ENCODE measurements at places on chromosomes 5 and 9.

- DNase-seq = no peak
Measured at GRCh38 chr9:109264877-109265587, 55.8 kb downstream of the EPB41L4B start.

- no peak for DNase-seq
Measured at GRCh38 chr5:151171529-151171928, 13.9 kb upstream of the ANXA6 start.

- DNase-seq = no peak
Measured at GRCh38 chr5:54822324-54822687, 163.1 kb downstream of the ESM1 start.

- no peak for DNase-seq
Measured at GRCh38 chr5:127428748-127429147, 88.7 kb upstream of the PRRC1 start.

GRCh38 chr5:50965654-50966375, 299.4 kb downstream of the PARP8 start:
- DNase-seq = no peak

GRCh38 chr9:129719135-129719534, 33.7 kb downstream of the PTGES start:
- DNase-seq = no peak

DNA sequence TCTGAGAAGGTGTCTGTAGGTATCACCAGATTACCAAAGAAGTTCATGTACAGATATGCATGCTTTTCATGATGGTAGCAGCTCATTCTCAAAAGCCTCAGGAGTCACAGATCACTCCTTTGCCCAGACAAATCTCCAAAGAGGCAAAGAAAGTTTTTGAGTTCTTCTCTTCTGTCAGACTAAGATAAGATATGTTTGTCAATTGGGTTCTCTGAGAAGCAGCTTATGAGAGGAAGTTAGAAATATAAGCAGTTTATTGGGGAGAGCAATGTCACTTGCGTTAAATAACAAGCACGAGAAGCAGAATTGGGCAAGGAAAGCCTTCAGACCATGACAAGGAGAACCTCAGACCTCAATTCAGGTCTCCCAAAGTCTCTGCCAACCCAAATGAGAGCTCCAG, 219.2 kb upstream of the KLF4 start:
- no peak for DNase-seq

GRCh38 chr5:151631941-151632340, 40.8 kb upstream of the FAT2 start:
- DNase-seq = no peak

DNA sequence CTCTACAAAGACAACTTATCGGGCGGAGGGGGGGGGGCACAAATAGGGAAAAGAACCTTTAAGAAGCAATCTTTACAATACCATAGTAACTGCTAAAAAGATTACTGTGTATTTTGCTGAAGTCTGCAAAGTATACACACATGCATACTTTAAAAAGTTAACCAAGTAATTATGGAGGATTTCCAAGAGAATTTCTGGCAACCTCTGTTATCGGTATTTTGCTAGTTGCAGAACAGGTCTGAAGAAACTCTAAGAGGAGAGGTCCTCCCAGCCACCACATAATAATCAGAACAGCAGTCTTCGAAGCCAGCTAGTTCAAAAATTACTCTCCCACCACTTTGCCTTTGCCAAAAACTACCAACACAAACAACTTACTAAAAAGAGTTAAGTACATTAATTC, 56.1 kb downstream of the UBAP2 start:
- DNase-seq = no peak

- no peak for DNase-seq
Measured at GRCh38 chr5:33614039-33614438, 173.3 kb downstream of the TARS1 start.

DNA sequence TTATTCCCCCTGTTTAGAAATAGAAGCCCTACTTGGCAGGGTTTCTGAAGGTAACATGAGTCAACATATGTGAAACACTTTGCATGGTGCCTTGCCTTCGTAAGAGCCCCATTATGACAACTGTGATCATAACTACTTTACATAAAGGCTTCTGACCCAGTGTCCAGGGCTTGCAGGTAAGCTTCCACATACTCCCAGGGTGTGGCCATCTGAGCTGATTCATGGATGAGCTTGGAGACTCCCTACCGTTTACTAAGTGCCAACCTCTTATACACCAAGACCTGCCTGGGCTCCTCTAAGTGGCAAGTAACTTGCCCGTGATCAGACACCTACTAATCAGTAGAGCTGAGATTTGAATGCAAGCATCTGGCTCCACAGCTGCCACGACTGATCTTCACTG, 62.8 kb upstream of the C5orf58 start:
- no peak for DNase-seq

DNA sequence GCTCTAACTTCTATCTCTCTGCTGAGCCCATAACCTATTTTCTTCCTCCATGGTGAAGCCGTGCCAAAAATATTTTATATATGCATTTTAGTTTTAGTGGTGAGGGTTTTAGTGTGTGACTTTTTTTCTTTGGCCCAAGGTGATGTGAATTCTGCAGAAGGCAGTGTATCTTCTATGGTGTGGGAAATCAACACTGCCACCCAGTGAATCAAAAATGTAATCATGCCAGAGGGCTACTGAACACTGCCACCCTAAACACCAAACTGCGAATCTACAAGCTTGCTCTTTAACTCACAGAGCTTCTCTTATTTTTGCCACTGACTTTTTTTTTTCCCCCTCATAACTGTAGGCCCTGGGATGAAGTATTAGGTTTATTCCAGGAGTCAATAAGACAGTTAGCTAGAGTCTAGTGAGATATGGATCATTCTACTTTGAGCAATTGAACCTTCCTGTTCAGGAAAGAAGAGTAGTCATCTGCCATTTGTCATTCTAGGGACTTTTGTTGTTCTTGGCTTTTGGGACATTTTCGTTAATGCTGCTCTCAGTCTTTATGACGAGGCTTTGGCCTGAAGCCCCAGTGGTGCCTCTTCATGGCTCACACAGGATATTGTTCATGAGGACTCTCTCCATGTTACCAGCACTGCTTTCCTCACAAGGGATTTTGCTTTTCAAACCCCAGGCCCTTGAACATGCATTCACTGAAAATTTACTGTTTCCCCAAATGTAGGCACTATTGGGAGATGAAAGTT, 53.1 kb downstream of the C7 start:
- no peak for DNase-seq

DNA sequence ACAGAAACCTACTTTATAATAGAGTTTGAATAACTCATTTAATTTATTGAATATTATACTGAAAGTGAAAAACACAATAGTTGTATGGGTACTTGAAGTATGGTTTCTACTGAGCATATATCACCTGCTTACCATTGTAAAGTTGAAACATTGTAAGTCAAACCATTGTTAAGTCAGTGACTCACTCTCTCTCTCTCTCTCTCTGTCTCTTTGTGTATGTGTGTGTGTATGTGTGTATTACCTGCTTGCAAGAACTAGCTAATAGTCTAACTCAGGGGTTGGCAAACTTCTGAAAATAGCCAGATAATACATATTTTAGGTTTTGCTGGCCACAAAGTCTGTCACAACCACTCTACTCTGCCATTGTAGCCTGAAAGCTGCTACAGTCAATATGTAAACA, 564.3 kb upstream of the ZNF608 start:
- no peak for DNase-seq

DNA sequence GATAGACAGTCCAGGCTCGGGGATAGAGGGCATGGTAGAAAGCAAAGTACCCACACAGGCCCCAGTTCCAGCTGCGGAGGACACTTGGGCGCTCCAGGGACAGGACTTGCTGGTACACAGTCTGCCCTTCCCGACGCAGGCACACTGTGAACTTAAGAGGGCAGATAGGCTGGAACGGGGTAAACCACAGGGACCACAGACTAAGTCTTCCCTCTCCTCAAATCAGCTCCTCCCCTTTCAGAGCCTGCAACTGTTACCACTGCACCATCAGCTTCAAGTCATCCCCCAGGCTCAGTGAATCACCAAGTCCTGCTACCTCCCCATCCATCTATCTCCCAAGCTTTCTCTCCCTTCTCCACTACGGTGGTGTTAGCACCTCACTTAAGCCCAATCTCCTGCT, 7.3 kb downstream of the GBA2 start:
- no peak for DNase-seq

DNA sequence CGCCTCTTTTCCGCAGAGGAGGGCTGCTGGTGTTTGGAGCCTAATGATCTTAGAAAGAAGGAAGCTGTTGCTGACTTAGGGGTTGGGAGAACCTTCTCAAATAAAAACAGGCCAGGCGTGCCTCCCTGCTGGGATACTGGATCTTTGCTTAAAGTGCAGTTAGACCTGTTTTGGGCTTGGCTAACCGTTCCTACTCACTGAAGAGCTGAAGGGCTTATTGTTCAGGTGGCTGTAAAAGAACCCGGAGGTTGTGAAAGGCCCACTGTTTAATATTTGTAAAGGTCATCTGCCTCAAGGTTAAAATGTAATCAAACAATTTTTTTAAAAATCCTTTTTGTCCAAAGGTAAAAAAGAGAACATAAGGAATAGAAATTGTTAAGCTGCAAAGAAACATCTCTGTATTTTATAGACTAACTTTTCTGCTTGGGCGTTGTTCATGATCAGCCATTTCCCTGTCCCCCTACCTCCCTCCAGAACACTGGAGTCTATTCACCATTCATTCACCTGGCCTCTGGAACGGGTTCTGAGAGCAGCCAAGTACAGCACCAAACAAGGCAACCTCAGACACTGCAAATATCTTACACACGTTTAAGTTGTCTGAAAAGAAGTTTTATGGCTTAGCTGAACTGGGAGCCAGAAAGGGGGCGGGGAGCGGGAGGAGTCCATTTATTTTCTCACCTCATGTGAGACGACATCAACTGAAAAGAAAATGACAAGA, 18.6 kb upstream of the MTMR12 start:
- DNase-seq = no peak

DNA sequence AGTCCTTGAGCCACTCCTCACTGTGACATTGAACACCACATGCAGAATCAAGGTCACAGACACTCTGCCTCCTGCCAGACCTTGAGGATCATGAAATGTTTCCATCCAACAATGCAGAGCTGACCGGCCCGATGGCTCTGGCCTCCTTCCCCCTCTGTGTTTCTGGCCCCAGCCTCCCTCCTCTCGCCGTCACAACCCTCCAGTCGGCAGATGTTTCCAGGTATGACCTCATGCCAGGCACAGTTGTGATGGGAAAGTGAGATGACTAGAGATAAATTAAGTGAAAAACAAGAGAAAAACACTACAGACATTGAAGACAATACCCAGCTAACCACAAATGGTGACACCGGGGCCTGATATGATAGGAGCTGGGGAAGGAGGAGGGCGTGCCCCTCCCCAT, 9.8 kb downstream of the NTNG2 start:
- no peak for DNase-seq

GRCh38 chr5:127912411-127912810, 171.2 kb upstream of the SLC12A2 start:
- no peak for DNase-seq
